ENCODE measurements at places on chromosomes 5 and 9.

- DNase-seq = no peak
Measured at GRCh38 chr5:165631235-165631634, 2125.8 kb downstream of the MAT2B start.

DNA sequence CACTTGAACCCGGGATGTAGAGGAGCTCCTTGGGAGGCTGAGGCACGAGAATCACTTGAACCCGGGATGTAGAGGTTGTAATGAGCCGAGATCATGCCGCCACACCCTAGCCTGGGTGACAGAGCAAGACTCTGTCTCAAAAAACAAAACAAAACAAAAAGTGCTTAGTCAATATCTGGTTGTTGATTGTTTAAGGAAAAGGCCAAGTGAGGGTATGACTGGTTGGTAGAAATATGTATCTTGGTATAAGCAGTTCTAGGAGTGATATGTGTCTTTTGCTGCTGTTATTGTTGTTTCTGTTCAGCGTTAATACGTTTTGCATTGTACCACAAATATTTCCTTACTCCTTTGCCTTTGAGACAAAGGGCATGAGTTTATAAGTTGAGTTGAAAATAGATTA lies 210.7 kb upstream of the DMRT1 start:
- peak; percentile 60 for DNase-seq

DNA sequence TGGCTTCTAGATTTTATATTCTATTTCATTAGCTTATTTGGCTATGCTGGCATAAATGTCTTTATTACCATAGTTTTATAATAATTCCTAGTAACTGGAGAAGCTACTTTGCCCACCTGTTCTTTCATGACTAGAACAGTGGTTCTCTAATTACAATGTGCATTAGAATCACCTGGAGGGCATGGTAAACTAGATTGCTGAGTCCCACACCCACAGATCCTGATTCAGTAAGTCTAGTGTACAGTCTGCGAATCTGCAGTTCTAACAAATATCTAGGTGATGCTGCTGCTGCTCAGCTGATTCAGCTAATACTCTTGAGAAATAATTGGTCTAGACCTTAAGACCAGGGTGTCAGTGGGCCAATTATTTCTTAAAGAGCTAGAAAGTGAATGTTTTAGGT lies 35.5 kb downstream of the RNF38 start:
- DNase-seq = peak; percentile 5

DNA sequence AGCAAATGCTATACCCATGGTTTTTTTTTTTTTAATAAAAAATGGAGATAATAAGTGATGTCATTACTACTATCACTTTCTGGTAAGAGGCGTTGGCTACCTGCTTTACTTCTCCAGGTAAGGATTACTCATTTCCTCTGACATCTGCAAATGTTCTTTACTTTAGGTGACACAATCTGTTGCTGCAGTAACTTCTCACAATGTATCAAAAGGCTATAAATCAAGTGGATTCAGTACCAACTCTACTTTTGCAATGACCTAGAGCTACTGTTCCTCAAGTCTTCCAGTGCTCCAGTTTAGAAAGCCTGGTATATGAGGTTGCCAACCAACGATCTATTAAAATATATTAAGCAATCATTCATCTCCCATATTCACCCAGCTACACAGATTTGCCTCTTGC lies 129.1 kb downstream of the PLK2 start:
- peak; percentile 88 for DNase-seq

GRCh38 chr5:154783774-154784460 lies 28.7 kb downstream of the LARP1 start:
- DNase-seq = no peak

DNA sequence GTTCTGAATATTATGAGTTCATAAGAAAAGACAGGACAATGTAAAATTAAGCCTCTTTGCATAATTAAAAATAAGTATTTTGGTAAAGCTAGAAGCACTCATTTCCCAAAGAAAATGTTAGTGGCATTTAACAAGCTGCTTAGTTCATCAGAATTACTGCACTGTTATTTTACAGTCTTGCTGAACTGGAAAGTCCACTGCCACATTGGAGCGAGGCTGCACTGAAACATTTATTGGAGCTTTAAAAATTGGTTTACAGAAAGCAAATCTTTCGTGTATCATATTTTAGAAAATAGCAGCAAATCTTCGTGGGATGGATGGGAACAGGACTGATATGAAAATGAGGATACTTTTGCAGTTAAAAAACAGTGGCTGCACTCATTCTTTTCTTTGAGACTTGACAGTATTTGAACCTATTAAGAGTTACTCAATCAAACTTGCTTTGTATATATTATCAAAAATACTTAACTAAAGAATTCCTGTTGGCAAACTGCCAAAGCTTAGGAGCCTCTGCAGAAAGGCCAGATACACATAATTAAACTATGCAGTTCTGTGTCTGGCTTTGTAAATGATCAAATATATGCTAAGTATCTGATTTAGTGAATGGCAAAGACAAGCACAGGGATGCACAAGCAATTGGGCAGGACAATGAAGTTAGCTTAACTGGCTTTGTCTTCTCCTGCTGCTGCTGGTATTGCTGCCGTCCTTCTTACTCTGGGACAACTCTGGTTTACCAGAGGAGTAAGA lies 16.5 kb upstream of the FBXL7 start:
- no peak for DNase-seq

DNA sequence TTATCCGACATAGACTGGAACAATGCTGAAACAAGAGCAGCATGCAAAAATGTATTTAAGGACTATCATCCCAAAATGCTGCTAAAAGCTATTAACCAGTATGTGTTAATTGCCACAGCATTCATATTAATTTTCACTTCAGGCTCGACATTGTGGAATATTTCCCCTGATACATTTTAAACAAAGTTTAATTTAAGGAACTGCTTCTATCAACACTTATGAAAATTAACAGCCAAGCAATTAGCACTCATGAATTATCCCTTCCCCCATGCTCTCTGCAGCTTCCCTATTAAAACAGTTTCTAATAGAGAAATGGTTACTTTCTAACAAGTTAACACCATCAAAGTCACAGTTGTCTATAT lies 54.8 kb downstream of the MAPKAP1 start:
- no peak for DNase-seq

DNA sequence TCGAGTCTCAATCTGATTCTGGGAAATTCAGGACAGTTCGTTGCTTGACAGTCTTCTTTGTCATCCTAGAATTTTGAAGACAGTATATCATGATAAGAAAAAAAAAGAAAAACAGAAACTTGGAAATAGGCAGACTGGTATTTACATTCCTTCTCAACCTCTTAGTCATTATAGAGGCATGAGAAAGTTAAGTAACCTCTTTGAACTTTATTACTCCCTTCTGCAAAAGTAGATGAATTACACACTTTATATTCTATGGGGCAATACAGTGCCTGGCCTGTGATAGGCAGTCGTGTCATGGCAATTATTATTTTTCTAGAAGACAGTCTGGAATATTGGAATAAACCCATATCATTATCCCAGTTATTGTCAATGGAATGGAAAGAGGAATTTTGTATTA lies 828.9 kb downstream of the TLR4 start:
- DNase-seq = peak; percentile 32

DNA sequence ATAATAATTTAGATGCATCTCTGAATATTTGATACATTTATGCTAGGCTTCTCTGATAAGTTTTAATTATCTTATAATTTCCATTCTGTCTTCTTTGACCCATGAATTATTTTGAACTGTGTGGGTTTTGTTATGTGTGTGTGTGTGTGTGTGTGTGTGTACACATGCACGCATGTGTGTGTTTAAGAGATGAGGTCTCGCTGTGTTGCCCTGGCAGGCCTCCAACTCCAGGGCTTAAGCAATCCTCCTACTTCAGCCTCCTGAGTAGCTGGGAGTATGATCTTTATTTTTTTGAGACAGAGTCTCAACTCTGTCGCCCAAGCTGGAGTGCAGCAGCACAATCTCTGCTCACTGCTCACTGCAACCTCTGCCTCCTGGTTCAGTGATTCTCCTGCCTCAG lies 75.4 kb downstream of the NDUFAF2 start:
- DNase-seq = peak; percentile 34

DNA sequence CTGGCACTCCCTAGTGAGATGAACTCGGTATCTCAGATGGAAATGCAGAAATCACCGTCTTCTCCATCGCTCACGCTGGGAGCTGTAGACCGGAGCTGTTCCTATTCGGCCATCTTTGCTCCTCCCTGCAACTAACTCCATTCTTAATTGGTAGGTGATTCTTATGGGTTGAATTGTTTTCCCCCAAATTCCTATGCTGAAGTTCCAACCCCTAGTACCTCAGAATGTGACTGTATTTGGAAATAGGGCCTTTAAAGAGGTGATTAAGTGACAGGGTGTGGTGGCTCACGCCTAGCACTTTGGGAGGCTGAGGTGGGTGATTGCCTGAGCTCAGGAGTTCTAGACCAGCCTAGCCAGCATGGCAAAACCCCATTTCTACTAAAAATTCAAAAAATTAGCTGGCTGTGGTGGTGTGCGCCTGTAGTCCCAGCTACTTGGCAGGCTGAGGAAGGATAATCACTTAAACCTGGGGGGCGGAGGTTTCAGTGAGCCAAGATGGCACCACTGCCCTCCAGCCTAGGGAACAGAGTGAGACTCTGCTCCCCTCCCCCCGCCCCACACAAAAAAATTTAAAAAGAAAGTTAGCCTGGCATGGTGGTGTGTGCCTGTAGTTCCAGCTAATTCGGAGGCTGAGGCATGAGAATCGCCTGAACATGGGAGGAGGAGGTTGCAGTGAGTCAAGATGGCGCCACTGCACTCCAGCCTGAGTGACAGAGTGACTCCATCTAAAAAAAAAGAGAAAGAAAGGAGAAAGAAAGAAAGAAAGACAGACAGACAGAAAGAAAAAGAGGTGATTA lies 25.2 kb upstream of the FOCAD start:
- peak; percentile 8 for DNase-seq

GRCh38 chr9:93235300-93235960 lies 51.5 kb downstream of the WNK2 start:
- DNase-seq = no peak

- DNase-seq = peak; percentile 75
Measured at GRCh38 chr9:94157050-94157801, 73.0 kb downstream of the PTPDC1 start.

DNA sequence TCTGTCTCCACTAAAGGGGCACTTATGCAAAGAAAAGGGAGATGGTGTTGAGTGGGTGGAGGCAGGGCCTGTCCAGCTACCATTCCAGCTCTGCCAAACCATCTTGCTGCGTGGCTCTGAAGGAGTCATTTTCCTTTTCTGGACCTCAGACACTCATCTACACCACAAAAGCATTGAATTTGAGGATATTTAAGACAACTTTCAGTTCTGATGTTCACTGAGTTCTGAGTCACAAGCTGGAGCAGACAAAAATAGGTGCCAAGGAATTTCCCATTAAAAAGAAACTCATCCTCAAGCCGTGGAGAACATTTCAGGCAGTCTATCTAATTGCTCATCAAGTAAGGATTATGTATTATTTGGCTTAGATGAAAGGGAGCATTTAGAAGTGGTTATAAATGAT lies 195.0 kb upstream of the TBC1D2 start:
- DNase-seq = peak; percentile 28

GRCh38 chr5:170552621-170553115 lies 48.8 kb downstream of the KCNIP1 start:
- DNase-seq = peak; percentile 2

- no peak for DNase-seq
Measured at GRCh38 chr5:168659286-168659847, 80.2 kb upstream of the PANK3 start.

DNA sequence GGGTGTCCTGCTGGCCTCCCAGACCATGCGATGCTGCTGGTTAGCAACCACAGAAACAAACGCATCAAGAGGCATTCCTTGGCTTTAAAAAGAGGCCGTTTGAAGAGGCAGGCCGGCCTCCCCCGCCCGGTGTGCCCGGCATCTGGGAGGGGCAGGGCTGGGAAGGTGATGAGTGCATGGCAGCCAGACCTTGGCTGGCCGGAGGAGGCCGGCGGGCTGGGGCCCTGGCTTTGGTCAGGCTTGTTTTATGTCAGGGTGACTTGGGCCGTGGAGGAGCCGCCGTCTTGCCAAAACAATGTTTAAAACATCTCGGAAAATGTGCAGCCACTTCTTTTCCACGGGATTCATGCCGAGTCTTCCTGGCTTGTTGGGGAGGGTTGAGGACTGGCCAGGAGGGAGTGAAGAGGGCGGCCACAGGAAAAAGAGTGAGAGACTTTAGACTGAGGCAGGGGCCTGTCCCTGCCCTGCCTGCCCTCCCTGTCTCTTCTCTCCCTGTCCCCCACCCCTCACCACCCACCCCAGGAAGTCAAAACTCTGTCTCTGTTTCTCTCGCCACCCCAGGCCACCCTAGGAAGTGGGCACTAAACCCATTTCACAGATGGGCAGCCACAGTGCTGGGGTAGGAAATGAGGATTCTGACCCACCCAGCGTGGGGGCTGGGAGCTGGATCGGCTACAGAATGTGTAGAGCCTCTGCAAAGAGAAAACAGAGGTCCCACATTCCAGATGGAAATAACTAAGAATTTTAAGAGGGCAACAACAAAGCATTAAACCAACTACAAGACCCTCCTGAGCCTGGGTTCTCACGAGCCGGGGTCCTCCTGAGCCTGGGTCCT lies 143.0 kb downstream of the RXRA start:
- no peak for DNase-seq

GRCh38 chr5:19690978-19691377 lies 297.0 kb downstream of the CDH18 start:
- DNase-seq = no peak

- DNase-seq = no peak
Measured at GRCh38 chr5:118557251-118557661, 431.1 kb downstream of the DTWD2 start.

- peak; percentile 5 for DNase-seq
Measured at GRCh38 chr5:26881901-26882300, 156.5 kb downstream of the CDH9 start.

DNA sequence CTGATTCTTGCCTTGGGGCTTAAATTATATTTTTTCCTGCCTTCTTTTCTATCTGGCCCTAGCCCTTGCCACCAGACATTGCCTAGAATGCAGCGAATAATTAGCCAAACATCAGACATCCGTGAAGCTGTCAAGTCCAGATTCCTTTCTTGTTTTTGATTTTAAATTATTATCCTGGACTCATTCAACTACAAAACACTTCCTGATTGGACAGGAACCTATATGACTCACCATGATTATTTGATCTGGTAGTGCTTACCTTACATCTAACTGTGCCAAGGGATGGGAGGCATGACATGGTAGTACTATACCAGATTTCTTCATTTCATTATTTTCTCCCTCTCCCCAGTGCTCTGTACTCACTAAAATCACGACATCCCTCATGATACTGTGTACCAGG lies 829.6 kb downstream of the TLR4 start:
- DNase-seq = no peak

- no peak for DNase-seq
Measured at GRCh38 chr5:73450672-73451223, 2.2 kb upstream of the FOXD1 start.

GRCh38 chr5:11273180-11273903 lies 512.3 kb upstream of the DAP start:
- no peak for DNase-seq

GRCh38 chr5:133460172-133460758 lies 152.1 kb downstream of the FSTL4 start:
- peak; percentile 66 for DNase-seq

DNA sequence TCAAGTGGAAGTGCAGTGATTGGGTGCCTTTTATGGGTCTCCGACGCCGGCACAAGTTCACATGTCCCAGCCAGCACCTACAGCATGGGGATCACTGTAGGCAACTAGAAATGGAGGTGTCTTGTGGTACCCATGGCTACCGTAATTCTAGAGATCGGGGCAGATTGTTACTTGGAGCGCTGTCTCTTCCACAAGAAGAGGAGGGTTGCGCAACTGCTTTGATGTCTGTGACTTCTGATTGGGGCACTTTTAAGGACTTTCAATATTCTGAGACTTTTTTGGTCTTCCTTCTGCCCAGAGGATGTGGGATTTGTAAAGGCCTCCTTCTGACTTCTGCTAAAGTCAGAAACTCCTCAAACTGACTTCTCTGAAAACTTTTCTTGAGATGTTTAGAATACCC lies 41.9 kb downstream of the GLRX start:
- DNase-seq = no peak

GRCh38 chr5:60851626-60852025 lies 7.6 kb upstream of the ELOVL7 start:
- DNase-seq = peak; percentile 38
